ENCODE measurements at places on chromosomes 3 and 15.
A peak's percentile ranks its signal among the peaks of the same experiment; 100 is the strongest.

DNA sequence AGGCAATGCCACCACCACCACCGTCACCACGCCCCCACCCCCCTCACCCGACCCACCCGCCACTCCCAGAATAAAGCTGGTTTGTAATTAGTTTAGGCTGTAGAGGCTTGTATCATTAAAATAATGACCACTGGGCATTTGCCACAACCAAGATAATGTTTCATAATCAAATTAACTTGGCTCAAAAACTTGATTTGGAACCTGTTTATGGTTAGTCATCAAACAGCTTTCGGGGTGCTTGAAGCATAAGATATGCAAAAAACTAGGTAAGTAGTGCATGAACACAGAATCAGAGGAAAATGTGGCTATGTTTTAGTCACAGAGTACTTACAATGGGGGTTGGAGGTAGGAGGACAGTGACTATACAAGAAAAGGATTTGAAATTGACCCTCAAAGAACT lies 115.1 kb downstream of the FHIT start:
- no peak for DNase-seq

- DNase-seq, result no peak
These were observed 322.7 kb downstream of the FOXP1 start for GRCh38 chr3:71260782-71261181.

GRCh38 chr3:182455011-182455410 lies 338.3 kb upstream of the ATP11B start:
- no peak for DNase-seq

DNA sequence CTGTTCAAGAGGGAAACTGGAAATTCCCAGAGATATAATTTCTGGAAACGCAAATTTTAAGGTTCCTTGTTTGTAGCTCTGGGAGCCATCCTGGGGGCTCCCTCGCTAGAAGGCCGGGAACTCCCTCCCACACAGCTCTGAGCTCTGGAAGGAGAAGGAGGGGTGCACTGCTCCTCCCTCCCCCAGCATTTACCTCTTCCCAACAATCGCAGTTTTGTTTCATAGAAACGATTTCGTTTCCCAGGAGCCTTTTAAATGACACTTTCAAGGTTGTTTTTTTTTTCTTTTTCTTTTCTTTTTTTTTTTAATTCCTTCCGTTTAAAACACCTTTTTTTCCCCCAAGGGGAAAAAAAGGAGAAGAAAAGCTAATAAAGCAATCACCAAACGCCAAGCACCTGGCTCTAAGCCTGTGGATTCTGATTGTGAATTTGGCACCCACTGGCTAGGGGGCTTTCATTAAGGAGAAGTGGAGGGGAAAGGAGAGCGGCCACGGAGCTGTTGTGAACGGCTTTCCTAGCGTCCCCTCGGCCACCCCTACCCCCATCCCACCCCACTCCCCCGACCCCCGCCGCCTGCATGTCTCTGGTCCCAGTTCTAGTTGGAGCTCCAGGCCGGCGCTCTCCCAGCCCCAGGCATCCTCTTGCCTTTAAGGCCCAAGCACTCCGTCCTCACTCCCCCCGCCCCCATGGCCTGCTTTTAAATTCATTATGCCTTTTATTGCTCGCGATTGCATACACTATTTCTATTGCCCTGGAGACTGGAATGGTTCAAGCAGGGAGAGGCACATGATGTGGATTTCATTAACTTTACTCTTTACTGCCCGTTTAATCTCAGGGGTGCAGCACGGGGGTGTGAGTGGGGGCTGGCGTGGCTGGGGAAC lies 13.6 kb upstream of the CCDC33 start:
- DNase-seq, result peak; percentile 51

DNA sequence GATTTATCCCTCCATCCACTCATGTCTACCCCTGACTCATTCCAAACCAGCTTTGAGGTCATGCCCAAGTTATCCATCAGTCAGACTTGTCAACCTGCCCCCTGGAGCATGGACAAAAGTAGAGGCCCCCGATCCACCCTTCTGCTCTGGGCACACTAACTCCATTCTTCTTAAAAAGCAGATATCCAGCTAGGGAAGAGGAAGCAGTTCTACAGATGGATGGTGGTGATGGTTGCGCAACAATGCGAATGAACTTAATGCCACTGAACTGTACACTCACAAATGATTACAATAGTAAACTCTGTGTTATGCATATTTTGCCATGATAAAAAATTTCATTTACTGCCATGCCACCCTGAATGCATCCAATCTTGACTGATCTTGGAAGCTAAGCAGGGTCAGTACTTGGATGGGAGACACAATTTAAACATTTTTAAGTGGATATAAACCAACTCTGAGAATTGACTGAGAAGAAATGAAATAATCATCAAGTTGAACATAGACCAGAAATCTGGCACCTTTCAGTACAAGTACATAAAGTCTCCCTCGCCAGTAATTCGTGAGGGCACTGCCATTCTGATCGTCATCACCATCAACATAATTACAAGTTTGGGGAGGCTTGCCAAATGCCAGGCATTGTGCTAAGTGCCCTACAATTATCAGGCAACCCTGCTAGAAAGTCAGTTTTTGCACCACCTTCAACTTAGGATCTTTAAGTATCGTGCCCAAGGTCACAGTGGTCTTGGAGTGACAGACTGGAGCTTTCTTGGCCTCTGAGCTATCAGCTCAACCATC lies 124.8 kb downstream of the ATP10A start:
- no peak for DNase-seq

GRCh38 chr15:32904448-32904847 lies 186.6 kb downstream of the GREM1 start:
- DNase-seq, result no peak

DNA sequence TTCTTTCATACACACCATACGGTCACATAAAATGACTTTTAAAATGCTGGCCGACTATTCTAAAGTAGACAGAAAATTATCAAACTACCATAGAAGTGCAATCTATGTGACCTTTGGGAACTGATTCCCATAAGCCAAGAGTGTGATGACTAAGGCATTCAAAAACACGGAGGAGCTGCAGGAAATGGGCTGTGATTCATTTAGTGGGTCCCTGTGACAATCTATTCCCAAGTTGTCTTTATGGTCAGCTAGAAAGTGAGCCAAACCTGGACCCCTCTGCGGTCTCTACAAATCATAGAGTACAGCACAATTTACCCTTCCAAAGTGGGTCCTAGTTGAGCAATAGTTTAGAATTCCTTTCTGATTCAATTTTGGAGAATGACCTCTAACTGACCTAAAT lies 251.5 kb upstream of the CBLB start:
- no peak for DNase-seq

- DNase-seq, result no peak
These were observed 657.3 kb upstream of the TGFBR2 start for GRCh38 chr3:29949131-29949530.

DNA sequence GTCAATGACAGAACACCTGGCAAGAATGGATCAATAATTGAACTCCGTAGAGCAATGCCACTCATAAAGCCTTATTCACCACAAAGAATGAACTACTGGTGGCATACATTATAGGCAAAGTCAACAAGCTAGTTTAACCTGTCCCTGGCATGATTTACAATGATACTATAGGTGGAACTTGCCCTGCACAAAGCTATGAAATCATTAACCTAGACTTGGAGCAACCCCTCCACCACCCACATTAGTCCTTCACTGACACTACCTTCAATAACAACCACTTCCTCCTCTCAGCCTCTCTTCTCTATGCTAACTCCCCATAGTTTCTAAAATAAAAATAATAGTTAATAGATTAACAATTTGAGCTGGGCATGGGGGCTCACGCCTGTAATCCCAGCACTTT lies 54.4 kb downstream of the ACAP2 start:
- DNase-seq, result no peak

- no peak for DNase-seq
These were observed 64.6 kb downstream of the EDEM1 start for GRCh38 chr3:5252131-5252530.

DNA sequence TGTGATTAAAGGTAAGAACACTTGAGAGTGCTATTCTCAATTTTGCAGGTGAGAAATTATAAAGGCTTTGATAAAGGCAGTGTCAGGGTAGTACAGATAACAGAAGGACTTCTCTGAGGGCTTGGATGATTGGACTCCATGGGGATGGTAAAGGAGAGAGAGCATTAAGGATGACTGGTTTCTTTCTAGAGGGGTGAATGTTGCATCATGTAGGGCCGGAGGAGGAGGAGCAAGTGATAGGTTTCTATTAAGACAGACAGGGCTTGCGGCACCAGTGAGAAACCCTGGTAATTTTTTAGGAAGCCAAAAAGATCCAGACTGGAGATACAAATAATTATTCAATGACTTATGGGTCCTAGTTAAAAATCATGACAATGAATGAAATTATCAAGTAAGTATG lies 230.7 kb upstream of the MME start:
- no peak for DNase-seq

DNA sequence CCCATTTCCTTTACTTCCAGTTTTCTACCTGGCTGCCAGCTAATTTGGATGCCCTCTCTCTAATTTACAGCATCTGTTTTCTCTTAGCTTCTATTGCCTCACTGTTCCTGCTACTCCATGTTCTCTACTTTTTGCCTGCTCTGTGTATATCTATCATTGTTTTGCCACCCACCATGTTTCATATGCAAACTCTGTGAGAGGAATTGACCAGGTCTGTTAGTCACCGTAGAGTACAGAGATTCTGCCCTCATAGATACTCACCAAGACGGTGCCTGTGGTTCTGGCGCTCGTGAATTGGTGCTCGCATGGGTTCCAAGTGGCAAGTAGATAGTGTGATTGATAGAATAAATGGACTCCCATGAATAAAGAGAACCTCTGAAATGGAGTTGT lies 288.8 kb downstream of the CNTN6 start:
- DNase-seq, result no peak

GRCh38 chr3:69087030-69087791 lies 2.5 kb downstream of the ARL6IP5 start:
- no peak for DNase-seq

DNA sequence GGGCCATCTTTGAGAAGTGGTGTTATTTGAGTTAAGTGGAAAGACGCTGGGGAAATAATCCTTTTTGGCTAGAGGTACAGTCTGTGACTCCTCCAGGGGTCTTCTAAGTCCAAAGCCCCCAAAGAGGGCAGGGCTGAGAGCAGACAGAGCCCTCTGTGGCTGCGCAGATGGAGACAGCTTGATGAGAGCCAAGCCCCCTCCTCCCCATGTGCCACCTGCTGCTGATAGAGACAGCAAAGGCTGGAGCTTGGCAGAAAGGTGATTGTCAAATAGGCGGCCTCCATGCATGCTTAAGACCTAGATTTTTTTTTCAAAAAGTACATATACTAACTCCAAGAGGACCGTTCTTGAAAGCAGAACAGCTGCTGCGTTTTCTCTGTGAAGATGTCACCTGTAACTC lies 72.4 kb downstream of the CRYGS start:
- DNase-seq, result no peak

- DNase-seq, result no peak
These were observed 11.1 kb downstream of the OR5K2 start for GRCh38 chr3:98508582-98508981.

DNA sequence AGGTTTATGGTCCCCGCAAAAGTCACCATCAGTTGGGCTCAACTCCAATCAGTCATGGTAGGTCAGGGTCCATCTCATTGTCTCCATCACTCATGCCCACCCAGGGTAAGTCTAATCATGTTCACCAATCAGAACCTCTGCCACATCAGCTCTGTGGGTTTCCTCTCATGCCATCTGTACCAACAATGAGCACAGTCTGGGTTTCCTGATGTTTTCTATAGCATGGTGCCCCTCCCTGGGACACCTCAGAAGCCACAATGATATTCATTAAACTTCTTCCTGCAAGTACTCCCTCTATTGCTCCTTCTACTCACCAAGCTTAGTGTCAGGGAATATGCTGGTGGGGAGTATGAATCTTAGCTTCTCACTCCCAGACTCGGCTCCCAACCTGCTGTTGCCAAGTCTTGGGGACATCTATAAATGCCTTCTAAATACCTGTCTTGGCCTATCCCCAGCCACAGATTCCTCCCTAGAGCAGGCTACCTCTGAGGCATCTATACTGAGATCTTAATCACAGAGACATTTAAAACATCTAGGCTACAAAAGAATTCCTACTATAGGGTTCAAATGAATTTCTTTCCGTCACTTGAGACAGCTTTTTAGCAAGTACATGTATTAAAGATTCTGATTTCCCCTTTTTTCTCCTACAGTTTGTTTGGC lies 5.0 kb upstream of the CCR2 start:
- DNase-seq, result no peak

GRCh38 chr15:69222002-69222474 lies 61.6 kb downstream of the GLCE start:
- DNase-seq, result no peak

DNA sequence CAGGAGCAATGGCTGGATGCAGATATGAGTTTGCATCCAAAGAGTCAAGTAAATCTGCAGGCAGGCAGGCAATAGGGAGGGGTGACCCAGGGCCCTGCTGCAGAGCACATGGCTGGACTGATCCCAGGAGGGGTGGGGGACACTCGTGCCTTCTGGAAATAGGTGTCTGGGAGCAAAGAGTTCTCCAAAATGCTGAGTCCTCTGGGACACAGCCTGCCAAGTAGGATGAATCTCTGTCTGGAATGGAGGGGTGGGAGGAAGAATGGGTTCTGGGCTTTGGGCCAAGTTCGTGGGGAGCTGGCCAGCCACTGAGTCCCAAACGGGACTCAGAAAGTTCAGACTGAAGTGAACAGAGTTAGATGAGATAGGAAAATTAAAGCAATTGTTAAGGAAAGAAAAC lies 214.5 kb downstream of the MTHFS start:
- no peak for DNase-seq

GRCh38 chr3:2523281-2523836 lies 424.7 kb downstream of the CNTN4 start:
- no peak for DNase-seq

GRCh38 chr15:80234883-80235282 lies 17.1 kb downstream of the CTXND1 start:
- peak; percentile 73 for DNase-seq

- DNase-seq, result no peak
These were observed 15.6 kb downstream of the CHST2 start for GRCh38 chr3:143135150-143135549.

DNA sequence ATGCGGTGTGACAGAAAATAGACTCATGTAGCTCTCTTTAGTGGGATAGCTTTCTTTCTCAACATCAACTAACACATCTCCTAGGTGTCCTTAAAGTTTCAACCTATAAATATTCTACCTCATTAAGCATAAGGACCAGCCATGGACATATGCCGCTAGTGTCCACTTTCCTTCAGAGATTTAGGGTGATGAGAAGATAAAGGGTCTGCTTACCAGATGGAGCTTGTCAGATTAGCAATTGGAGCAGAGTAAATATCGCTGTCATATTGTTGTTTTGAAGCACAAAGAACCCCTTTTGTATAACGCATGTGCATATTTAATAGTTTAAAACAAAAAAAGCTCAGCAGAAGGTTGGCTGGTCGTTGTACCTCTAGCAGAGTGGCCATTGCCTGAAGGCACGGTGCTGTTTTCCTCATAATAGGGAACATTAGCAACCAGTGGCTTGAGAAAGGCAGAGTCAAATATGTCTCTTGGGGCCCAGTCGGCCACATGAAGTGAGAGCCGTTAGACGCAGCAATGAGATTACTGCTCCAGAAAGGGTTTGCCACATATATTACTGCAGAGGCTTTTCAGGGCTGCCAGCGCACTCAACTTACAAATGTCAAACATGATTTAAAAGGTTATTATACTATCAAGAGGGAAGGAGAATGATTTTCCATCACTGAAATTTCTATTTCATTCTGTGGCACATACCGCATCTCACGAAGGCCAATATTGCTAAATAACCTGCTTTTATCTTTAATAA lies 264.2 kb downstream of the ROBO2 start:
- DNase-seq, result no peak

GRCh38 chr3:21825684-21826083 lies 74.7 kb upstream of the ZNF385D start:
- peak; percentile 62 for DNase-seq

Measured in GM23338 (cell line).